Stimulated activated CD8-positive, alpha-beta memory T cell treated with anti-CD3 and anti-CD28 coated beads, Interleukin-7, amount 100 ng/mL, for 1 hour (primary cell): ENCODE measurements at places on chromosomes 5 and 9.

DNA sequence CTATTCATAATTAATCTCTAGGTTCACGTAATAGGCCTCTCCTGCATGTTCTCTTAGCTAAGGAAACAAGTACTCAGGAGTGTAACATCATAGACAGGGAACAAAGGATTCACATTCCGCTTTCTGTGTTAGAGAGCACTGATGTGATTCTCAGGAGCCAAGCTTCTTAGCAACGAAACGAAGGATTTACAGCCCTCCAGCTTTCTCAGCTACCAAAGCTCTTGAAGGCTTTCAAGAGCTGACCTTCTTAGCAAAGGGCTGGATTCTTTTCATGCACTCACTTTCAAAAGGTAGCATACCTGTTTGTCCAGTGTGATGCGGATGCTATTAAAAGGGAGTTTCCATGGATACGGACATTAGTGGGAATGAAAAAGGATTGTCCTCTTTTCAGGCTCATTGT, 107.4 kb downstream of the TUSC1 start:
- no peak for DNase-seq

DNA sequence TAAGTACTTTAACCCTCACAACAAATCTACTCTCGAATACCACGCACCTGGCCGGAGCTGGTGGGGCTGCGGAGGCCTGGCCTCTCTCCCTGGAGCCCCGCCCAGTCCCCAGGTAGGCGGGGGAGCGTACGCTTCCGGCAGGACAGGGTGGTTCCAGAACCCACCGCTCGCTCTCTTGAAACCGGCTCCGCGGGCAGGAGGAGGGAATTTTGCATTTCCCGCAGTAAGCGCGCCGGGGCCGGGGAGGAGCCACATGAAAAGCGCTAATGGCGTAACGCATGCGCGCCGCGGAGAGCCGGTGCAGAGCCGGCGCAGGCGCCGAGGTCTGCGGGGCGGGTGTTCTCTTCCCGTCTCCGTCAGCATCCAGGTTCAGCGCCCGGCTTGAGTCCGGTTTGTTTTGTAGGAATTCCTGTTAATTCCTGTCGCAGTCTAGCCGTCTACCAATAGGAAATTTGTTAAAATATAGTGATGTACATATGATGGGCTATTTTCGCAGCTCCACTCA, 20.8 kb downstream of the CAVIN4 start:
- peak; percentile 58 for DNase-seq

DNA sequence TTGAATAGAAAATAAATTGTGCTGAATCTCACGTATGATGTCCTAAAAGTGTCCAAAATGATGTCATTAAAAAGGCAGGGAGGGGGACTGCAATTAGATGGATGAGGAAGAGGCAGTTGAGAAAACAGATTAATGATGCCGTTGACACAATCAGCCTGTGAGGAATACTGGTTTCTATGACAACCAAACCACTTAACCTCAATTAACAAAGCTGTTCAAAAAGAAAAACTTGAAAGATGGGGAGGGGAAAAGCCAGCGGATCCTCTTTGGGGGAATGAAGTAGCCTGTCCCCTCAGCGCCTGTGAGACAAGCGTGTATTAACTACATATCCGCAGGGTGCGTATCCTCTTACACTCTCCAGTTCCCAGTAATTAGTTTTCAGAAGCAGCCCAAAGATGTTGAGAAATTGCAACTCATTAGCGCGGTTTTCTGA, 160.7 kb downstream of the TTC39B start:
- DNase-seq = no peak

- no peak for DNase-seq
Measured at GRCh38 chr9:14260101-14260500, 53.8 kb downstream of the NFIB start.

DNA sequence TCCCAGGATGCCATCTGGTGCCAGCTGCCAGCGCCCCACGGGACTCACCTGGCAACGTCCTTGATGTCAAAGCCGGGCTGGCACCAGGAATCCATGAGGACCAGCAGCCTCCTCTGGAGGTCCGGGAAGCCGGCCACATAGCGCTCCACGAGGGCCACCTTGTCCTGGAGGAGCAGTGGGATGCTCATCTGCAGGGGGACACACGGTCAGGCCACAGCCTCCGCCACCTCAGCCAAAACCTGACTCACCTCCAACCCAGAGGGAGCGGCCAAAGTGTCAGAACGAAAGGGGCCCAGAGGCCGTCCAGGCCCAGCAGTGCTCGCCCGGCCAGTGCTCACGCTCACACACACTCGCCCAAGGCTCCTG, 56.5 kb downstream of the EXD3 start:
- no peak for DNase-seq

DNA sequence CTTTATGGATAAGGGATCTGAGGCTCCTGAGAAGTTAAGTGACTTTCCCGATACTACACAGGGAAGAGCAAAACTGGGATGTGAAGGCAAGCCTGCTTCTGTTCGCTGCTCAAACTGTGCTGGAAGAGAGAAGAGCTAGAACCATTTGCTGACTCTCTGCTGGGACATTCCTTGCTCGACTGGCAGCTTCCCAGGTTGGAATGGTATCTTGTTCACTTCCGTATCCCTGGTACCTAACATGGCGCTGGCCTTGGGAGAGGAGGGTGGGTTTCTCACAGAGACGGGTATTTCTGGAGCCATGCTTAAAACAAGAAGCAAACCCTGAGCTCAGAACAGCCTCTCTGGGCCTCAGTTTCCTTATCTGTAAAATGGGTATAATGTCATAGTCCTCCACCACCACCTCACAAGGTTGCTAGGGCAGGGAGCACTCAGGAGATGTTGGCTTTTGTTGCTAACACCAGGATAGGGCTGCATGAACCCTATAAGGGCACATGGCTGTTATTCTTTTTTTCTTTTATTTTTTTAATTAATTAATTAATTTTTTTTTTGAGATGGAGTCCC, 68.0 kb upstream of the STXBP1 start:
- no peak for DNase-seq

DNA sequence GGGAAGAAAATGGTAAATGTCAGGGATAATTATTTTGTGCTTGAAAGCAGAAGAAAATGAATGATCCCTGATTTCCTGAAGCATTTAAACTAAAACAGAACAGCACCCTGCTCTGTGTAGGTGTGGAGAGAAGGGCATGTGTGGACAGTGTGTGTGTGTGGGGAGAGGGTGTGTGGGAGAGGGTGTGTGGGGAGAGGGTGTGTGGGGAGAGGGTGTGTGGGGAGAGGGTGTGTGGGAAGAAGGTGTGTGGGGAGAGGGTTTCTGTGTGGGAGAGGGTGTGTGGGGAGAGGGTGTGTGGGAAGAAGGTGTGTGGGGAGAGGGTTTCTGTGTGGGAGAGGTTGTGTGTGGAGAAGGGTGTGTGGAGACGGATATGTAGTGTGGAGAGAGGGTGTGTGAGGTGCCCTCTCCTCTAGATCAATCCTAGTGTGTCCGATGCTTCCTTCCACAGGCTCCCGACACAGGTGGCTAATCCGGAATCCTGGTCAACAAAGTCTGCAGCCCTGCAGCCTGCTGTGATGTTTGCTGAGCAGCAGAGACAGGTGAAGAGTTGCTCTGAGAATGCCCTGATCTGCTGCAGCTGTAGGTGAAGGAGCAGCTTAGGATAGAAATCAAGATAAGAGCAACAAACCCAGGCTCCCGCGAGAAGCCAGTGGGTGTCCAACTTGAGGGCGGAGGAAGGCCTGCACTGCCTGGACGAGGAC, 15.5 kb downstream of the IRX4 start:
- no peak for DNase-seq

DNA sequence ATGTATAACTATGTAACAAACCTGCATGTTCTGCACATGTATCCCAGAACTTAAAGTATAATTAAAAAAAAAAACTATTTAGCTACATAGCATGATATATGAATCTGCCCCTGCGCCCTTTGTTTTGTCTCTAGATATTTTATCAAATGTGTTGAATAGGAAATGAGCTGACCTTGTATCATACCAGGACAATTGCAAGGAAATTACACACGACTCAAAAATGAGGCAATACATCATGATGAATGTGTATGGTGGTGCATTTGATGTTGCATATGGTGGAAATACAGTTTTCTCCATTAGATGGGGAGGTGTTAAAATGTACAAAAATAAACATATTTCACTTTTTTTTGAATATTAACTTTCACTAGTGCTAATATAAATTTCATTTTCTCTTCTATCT, 28.6 kb upstream of the CEP78 start:
- no peak for DNase-seq

GRCh38 chr9:138101444-138102234, 224.1 kb downstream of the CACNA1B start:
- DNase-seq = no peak

DNA sequence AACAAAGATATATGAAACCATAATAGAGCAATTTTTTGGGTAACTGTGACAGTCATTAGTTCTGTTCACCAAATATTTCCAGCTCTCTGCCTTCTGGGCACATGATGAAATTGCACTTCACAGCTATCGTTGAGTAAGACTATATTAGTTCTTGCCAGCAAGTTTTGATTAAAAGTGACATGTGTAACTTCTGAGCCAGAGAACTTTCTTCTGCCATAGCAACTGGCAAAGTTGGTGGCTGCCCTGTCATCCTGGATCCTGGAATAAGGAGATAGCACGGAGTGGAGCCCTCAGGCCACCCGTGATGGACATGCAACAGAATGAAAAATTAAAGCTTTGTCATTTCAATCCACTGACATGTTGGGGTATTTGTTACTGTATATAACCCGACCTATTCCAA, 194.4 kb upstream of the VCAN start:
- DNase-seq = no peak

DNA sequence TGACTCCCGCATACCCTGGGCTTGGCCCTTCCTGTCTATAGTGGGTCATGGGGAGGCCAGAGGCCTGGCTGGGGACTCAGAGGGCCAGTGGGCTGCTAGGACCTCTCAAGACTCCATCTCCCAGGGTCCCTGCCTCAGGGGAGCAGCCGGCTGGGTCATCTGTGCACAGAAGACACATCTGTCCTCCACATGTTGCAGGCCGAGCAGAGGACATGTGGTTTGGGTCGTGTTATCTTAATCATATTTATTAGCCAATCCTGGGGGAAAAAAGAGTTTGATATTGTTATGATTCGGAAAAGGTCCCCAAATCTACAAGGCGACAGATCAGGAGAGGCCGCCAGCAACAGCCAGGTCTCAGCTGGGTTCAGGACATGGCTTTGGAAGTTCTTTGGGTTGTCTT, 14.4 kb downstream of the LMX1B start:
- no peak for DNase-seq

DNA sequence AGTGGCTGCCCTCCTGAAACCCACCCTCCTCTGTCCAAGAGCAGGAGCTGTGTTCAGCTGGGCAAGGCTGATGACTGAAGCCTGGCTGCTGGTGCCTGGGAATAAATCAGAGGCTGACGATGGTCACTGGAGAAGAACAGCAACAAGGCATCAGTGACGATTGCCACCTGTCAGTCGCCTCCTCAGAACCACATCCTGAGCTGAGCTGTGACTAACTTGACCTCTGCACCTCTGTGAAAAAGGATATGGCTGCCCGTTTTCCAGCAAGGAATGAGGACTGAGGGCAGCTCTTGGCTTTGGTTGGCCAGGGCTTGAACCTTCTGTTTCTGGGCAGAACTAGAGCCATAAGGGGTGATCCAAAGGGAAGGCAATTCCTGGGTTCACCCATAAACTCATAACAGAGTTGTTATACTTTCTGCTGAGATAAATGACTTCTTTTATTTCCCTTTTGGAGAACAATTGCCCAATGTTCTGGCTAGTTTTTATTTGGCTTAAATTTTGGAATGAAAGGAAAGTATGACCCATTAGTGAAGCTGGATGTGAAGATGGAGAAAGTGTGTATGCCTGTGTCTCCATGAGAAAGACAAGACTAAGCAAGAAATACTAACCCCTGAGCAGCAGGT, 40.1 kb downstream of the TRIP13 start:
- no peak for DNase-seq

GRCh38 chr5:353612-354580, 32.4 kb downstream of the AHRR start:
- no peak for DNase-seq

DNA sequence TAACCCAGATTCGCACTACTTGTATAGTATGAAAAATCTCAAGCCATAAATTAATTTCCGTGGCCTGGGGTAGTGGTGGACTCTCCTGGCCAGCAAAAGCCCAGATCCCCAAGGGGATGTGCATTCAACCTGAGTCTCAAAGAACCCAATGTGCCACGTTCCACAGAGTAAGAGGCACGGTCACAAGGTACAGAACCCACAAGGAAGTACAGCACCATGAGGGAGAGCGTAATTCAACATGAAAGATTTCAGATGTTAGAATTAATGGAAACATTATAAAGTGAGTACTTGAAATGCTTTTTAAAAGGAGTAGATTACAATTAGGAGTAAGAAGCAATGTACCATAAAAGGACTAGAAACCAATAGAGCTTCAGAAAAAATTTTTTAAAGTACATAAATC, 23.4 kb downstream of the SRD5A1 start:
- no peak for DNase-seq

GRCh38 chr9:14396171-14396570, 82.2 kb upstream of the NFIB start:
- DNase-seq = no peak

GRCh38 chr5:57932761-57933160, 450.1 kb upstream of the ACTBL2 start:
- no peak for DNase-seq

DNA sequence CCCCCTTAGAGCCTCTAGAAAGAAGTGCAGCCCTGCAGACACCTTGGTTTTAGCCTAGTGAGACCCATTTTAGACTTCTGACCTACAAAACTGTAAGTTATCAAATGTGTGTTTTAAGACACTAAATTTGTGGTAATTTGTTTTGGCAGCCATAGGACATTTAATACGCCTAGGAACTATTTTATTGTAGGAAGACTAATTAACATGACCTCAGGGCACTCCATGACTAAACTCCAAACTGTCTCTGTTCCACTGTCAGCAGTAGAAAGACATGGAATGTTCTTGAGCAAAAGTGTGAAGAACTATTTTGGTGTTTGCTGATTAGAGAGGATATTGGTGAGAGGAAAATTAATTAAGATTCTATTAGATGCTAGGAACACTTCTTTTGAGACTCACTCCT, 4.1 kb upstream of the APC start:
- no peak for DNase-seq

DNA sequence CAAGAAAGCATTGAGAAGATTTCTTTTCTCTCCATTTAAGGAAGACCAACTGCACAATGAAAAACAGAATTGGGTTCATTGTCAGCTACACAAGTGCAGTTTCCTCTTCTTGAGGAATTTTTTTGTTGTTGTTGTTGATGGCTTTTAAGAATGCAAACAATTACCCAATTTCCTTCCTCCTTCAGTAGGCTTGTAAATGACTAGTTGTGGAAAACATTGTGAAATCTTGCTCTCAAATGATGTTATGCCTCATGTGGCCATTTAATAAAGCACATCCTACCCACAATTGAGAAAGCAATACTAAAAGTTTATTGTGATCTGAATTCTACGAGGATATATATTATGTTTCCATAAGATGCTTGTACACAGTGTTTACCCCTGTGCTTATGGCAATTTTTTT, 171.6 kb downstream of the FAM174A start:
- no peak for DNase-seq

GRCh38 chr5:133290669-133291240, 238.9 kb downstream of the HSPA4 start:
- no peak for DNase-seq

GRCh38 chr5:67077296-67077695, 119.3 kb downstream of the CD180 start:
- DNase-seq = no peak

- no peak for DNase-seq
Measured at GRCh38 chr9:129432297-129433154, 188.4 kb downstream of the C9orf50 start.
